ENCODE measurements at places on chromosomes 4 and X. TPM values are rescaled to one million over a fixed set of nuclear protein-coding genes. Genes with fewer than 3 reads are reported as not detected.

BEX5 gene
- 3.1 TPM for polyA plus RNA-seq

POLN gene
- 4.6 TPM for polyA plus RNA-seq

CENPI gene
- polyA plus RNA-seq: 8.1 TPM

SPP1 gene
- 48.2 TPM for polyA plus RNA-seq

PGRMC1 gene
- 142 TPM for polyA plus RNA-seq

FAM149A gene
- polyA plus RNA-seq: 20.3 TPM

NALF2 gene
- 0.21 TPM for polyA plus RNA-seq

UGT2B11 gene
- not detected for polyA plus RNA-seq

PABPC1L2A gene
- 0.07 TPM for polyA plus RNA-seq

TIMP1 gene
- 130 TPM for polyA plus RNA-seq

OTC gene
- polyA plus RNA-seq: 0.10 TPM

EXOC1L gene
- not detected for polyA plus RNA-seq

ADH7 gene
- polyA plus RNA-seq: not detected

TAF7L gene
- polyA plus RNA-seq: 0.40 TPM

FAM47A gene
- polyA plus RNA-seq: not detected

NSG1 gene
- 70.3 TPM for polyA plus RNA-seq

CLDN34 gene
- polyA plus RNA-seq: not detected

F11 gene
- 0.67 TPM for polyA plus RNA-seq

WNK3 gene
- 6.2 TPM for polyA plus RNA-seq

CENPVL1 gene
- polyA plus RNA-seq: not detected

NMU gene
- 4.1 TPM for polyA plus RNA-seq

WDR17 gene
- 11.1 TPM for polyA plus RNA-seq

TXK gene
- polyA plus RNA-seq: 4.3 TPM

RHOXF2 gene
- 0.18 TPM for polyA plus RNA-seq

ACE2 gene
- 0.57 TPM for polyA plus RNA-seq

MAGEB2 gene
- polyA plus RNA-seq: not detected

SYTL4 gene
- 11.1 TPM for polyA plus RNA-seq

YY2 gene
- polyA plus RNA-seq: 4.1 TPM

SMR3A gene
- not detected for polyA plus RNA-seq

DMP1 gene
- not detected for polyA plus RNA-seq

IL2 gene
- not detected for polyA plus RNA-seq

TRIM61 gene
- 4.5 TPM for polyA plus RNA-seq

BST1 gene
- polyA plus RNA-seq: 5.2 TPM

GAB3 gene
- polyA plus RNA-seq: 6.8 TPM

MAGEB1 gene
- polyA plus RNA-seq: not detected

TNIP3 gene
- 1.5 TPM for polyA plus RNA-seq

SRPX gene
- polyA plus RNA-seq: 26.7 TPM

SPANXN5 gene
- not detected for polyA plus RNA-seq

SMR3B gene
- polyA plus RNA-seq: not detected

G3BP2 gene
- polyA plus RNA-seq: 127 TPM

TFE3 gene
- polyA plus RNA-seq: 33.5 TPM

KLHL4 gene
- polyA plus RNA-seq: 4.9 TPM

ZAR1 gene
- not detected for polyA plus RNA-seq

Data from right lung (tissue), 10 donors.